ENCODE measurements at places on chromosomes 6 and 20. TPM values are rescaled to one million over a fixed set of nuclear protein-coding genes. Genes with fewer than 3 reads are reported as not detected.

OPN5 gene
- not detected for total RNA-seq

SIRPB2 gene
- not detected for total RNA-seq

SEMG1 gene
- not detected for total RNA-seq

PRR18 gene
- 0.13 TPM for total RNA-seq

TJAP1 gene
- 34.4 TPM for total RNA-seq

FRMD1 gene
- total RNA-seq = not detected

OTOR gene
- total RNA-seq = not detected

DNA sequence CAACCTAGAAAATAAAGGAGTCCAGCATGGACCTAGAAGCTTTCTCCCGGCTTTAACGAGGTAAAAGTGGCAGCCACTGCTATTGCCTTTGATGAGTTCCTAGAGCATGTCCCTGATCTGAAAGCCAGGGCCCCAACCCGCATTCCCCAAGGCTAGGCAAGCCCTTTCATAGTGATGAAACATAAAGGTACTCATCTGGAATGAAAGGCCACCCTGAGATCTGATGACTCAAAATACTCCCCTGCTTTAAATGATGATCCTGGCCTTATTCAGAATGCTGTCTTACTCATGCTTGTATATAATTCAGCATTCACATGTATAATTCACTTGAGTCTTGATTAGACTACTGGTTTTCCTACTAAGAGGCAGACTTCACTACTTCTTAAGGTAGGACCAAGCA, 21.3 kb downstream of the TTPAL start:
- no peak for DNase-seq

DNA sequence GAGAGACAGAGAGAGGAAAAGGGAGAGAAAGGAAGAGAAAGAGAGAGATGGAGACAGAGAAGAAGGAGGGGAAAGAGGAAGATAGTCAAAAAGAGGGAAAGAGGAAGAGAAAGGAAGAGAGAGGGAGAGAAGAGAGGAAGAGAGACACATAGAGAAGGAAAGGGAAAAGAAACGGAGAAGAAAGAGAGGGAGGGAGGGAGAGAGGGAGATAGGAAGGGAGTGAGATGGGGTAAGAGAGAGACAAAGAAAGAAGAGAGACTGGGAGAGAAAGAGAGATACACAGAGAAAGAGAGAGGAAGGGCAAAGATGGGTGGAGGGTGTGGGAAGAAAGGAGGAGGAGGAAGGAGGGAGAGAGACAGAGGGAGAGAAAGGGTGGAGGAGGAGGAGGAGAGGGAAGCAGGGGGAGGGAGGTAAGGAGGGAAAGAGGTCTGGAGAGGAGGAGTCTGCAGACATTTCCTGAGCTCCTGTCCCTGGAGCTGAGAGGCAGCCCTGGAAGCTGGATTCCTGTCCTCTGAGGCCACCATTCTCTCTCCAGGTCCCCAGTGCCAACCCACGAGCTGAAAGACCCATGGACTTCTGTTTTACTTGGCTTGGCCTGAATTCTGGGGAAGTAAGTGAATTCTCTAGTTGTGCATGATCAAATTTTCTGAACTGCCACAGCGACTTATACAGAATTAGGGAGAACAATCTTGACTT, 9.9 kb downstream of the FOXF2 start:
- no peak for DNase-seq

DNA sequence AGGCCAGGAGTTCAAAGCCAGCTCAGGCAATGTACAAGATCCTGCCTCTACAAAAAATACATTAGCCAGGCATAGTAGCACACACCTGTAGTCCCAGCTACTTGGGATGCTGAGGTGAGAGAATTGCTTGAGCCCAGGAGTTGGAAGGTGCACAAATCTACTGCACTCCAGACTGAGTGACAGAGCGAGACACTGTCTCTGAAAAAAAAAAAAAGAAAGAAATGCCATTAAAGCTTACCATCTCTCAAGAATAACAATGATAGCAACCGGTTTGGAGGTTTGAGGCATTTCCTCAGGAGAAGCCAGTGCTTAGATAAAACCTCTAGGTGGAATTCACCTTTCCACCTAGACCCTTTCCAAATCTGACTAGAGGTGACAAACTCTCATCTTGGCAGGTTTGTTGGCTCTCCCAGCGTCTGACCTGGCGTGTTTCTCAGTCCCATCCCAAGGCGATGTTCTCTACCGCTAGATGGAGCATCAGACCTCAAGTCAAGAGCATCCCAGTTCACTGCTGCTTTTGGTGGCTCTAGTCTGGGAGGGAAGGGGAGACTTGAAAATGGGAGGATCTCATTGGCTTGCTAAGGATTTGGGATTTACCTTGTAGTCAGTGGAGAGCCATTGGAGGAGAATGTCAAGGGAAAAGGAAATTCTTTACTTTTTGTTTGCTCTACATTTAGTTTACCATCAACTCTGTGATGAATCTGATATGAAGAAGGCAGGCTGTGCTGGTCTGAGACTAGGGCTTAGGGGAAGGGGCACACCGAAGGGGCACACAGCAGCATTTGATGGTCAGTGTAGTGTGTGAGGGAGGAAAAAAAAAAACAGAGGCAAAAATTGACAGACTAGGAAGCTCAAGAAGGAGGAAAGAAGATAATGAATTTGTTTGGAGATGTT, 67.9 kb downstream of the NCOA7 start:
- DNase-seq = no peak

GRCh38 chr6:72784581-72784980, 162.7 kb downstream of the KCNQ5 start:
- no peak for DNase-seq

DNA sequence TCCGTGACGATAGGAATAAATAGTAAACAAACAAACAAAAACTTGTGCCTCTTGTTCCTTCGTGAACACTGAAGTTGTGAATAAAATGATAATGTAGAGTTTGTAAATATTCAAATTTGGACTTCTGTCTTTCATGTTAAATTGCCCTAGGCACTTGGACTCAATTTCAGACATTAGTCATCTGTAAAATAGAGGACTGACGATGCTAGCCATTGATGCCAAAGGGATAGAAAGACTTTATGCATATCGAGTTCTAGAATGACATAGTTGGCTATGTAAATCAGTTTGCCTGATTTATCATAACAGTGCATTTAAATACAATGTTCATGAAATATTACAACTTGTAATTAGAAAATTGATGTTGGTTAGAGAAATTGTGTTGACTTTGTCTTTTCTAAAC, 45.9 kb upstream of the FLRT3 start:
- no peak for DNase-seq

GRCh38 chr20:20213526-20214121, 154.3 kb upstream of the INSM1 start:
- no peak for DNase-seq

DNA sequence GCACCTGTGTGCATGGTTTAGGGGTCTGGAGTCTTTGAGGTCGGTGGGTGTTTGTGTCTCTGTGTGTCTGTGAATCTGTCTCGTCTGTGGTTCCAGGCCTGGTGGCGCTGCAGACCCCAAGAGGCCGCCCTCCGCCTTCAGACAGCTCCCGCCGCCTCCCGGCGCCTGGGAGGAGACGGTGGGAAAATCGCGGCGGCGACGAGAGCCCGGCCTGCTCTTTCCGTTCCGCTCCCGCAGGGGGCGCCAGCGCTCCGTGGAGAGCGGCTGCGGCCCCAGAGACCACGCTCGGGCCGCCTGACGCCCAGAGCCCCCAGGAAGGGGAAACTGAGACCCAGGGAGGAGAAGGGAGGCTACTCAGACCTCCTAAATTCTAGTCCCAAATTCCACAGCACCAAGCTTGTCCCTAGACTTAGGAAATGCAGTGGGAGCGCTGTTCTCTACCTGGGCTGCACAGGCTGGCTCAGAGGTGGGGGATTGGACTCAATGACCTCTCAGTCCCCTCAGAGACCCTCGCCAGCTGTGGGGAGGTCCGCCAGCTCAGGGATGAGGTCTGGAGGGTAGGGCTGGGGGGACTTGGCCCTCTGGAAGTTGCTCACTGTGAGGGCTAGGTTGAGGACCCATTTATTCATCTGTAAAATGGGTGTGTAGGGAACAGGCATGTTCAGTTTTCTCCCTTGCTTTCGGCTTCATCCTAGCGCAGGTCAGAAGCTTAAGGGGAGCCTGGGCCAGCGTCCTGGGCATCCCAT, 36.9 kb upstream of the BLCAP start:
- peak; percentile 47 for DNase-seq

- DNase-seq = no peak
Observed at GRCh38 chr6:15872241-15873103, 209.6 kb upstream of the DTNBP1 start.

DNA sequence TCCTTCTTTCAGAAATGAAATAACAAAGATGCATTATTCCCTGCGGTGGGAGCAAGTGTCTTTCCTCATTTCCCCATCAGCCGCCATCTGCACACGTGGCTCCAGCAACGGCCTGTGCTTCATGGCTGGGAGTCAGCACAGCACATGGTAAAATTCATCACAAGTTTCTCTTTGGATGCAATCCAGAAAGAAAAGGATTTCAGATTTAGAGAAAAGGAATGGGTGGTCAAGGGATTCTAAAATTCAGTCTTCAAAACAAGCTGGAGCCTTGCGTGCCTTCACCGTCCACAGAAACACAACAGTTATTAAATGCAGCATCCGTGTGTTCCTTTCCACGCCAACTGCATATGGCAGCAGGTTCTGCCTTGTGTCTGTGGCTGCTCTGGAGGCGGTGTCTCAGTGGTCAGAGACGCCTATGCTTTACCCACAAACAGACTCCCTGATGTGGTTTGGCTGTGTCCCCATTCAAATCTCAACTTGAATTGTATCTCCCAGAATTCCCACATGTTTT, 107.6 kb downstream of the THBS2 start:
- no peak for DNase-seq

DNA sequence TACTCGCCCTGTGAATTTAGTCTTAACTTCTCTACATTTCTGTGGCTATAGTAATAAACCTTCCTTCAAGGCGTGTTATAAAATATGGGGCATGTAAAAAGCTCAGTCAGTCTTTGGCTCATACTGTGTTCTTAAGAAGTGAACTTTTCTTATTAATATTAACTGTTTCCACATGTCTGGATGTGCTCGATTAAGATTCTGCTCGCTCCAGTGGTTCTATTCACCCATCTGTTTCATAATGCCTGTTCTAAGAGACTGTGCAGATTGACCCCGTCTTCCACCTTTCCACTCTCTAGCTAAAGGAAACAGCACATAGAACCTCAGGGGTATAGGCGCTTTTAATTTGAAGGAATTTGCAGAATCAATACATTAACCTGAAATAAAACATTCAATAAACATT, 99.9 kb downstream of the L3MBTL3 start:
- peak; percentile 57 for DNase-seq

DNA sequence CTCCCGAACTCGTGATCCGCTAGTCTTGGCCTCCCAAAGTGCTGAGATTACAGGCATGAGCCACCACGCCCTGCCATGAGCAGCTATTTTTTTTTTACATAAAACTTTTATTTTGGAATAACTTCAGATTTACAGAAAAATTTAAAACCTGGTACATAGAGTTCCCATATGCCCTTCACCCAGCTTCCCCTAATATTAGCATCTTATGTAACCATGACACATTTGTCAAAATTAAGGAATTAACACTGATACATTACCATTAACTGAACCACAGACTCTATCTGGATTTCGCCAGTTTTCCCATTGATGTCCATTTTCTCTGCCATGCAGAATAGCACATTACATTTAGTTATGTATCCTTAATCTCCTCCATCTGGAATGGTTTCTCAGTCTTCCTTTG, 14.3 kb upstream of the RALGAPB start:
- DNase-seq = no peak

GRCh38 chr6:11128608-11129007, 17.1 kb upstream of the ERVFRD-1 start:
- DNase-seq = no peak

DNA sequence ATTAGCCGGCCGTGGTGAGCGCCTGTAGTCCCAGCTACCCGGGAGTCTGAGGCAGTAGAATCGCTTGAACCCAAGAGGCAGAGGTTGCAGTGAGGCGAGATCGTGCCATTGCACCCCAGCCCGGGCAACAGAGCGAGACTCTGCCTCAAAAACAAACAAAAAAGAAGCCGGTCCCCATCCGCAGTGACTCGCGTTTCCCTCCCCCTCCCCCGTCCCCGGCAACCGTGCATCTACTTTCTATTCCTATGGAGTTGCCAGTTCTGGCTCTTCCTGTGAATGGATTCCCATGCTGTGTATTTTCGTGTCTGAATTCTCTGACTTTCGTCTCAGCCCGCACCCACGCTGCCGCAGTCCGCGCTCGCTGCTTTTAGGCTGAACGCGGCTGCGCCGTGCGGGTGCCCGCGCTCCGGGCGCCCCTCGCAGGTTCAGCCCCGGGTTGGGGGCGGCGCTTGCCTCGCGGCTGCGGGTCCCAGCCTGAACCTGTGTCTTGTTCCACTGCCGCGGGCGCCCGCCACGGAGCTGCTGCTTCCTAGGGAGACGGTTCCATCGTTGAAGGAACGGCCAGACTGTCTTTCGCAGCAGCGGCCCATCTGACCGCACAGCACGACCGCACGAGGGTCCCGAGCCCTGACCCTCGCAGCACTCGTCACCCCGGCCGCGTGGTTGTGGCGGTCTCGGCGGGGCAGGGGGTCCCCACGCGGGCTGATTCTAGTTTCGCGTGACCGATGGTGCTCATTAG, 1.1 kb upstream of the MRGBP start:
- DNase-seq = peak; percentile 67

DNA sequence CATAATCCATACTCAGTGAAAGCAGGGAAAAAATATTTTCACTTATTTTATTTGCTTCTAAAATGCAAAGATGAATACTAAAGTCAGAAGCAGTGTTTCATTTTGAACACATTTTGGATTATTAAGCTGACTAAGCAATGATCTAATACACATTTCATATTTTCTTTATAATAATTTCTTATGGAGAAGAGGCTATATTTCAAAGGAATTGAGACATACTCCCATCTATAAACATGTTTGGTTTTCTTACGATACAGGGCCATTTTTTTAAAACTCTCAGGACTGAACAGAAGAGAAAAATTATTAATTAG, 26.9 kb upstream of the VAPB start:
- no peak for DNase-seq

DNA sequence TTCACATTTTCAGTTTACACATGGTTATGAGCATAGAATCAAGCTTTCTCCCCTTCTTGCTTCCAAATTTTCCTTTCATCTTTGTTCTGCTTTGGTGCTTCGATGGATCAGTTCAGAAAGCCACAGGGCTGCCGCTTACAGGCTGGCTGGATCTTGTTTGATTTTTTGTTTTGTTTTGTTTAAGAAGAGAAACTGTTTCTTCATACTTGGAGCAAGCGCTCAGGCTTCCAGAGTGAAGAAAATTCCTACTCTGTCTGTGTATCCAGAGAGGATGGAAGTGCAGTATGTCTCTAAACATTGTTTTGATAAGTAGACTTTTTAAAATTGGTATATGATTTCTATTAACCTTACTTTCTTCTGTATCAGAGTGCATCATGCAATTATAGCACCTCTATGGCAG, 66.9 kb downstream of the ARID1B start:
- DNase-seq = no peak

GRCh38 chr20:39206899-39207564, 244.9 kb downstream of the DHX35 start:
- no peak for DNase-seq

- DNase-seq = no peak
Observed at GRCh38 chr6:67986694-67987232, 648.3 kb upstream of the ADGRB3 start.
